Dorsolateral prefrontal cortex (tissue), 122 donors: ENCODE measurements at places on chromosomes 4 and X. TPM values are rescaled to one million over a fixed set of nuclear protein-coding genes. Genes with fewer than 3 reads are reported as not detected.

- DNase-seq = no peak
Measured at GRCh38 chr4:145014365-145014764, 83.6 kb downstream of the ANAPC10 start.

The SASH3 gene
- total RNA-seq = 2.5 TPM

DNA sequence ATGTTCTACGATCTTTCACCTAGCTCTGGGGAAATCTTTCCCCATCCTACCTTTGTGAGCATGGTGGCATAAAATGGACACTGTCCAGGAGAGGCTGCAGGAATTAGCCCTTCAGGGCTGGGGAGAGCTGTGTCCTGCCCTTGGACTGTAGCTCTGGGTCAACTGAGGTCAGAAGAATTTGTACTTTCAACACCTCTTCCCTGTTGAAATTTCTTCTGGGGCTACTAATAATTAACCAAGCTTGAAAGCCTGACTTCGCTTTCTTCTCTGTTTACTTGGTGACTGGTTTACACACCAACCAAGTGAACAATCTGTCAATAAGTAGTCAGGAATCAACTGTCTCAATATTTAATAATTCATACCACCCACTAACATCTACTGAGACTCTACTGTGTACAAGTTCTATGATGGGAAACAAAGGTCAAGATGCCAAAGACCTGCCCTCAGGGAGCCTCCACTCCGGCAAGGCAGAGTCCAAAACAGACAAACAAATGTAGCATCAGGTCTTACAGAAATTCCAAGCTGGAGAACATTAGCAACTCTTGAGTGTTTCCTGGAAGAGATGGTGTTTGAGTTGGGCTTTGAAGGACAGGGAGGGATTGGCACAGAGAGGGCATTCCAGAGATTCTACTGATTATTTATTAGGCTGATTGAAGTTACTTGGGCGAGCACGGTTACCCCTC, 113.1 kb downstream of the ENPP6 start:
- no peak for DNase-seq

DNA sequence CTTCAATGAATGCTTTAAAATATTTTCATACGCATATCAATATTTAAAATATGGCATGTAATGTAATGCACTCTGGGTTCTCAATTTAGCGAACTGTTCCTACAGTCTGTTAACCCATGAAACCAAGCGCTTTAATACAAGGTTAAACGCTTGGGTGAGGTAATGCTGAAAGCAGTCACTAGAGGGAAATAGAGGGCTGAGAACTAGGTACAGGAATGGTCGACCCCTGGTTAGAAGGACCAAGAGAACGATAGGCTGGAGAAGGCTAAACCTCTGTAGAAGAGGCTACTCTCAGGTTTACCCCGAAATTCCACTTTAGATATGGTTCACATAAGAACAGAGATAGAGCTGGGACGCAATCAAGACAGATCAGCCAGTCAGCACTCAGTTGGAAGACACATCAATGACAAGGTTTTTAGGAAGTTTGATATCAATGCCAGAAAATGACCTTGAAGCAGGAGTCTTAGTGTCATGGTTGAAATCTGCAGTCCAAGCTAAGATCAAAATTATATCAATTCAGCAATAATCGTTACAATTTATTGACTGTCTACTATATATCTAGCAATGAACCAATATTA, 26.9 kb downstream of the ARSJ start:
- DNase-seq = no peak

The TLL1 gene
- 2.8 TPM for total RNA-seq

- DNase-seq = no peak
Measured at GRCh38 chrX:96564595-96564994, 120.0 kb upstream of the DIAPH2 start.

The XIAP gene
- total RNA-seq = 64.4 TPM

- DNase-seq = no peak
Measured at GRCh38 chr4:168995537-168996295, 14.3 kb downstream of the CBR4 start.

DNA sequence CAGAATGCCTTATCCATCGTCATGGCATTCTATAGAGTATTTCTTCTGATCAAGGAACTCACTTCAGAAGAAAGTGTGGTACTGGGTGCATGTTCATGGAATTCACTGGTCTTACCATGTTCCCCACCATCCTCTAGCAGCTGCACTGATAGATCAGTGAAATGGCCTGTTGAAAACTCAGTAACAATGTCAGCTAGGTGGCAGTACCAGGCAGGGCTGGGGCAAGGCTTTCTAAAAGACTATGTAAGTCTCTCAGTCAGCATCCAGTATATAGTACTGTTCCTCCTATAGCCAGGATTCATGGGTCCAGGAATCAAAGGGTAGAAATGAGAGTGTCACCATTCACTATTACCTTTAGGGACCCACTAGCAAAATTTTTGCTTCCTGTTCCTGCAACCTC, 15.8 kb upstream of the LDB2 start:
- DNase-seq = no peak

DNA sequence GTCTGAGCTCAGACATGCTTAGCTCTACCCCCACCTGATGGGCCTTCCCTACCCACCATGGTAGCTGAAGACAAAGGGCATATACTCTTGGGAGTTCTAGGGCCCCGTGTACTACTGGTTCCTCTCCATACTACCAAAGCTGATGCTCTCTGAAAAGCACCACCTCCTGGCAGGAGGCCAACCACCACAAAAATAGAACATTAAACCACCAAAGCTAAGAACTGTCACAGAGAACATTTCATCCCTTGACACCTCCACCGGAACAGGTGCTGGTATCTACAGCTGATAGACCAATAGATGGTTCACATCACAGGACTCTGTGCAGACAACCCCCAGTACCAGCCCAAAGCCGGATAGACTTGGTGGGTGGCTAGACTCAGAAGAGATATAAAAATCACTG, 13.4 kb downstream of the EDA2R start:
- DNase-seq = no peak

The IBSP gene
- total RNA-seq = not detected

DNA sequence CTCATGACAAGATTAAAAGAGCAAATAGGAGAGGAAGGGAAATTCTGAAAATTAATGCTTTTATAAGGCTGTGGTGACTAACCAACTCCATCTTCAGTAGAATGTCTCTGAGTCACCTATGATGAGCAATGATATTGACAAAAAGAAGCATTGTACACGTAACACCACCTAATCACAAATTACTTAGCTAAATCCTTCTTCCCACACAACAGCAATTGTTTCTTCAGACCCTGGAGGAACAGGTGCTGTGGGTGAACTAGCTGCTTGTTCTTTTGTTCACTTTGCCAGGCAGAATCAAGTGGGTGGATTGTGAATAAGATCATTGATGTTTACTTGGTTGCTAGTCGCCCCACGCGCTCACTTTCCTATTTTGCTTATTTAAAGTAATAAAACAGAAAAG, 315.5 kb downstream of the CAMK2D start:
- DNase-seq = no peak

DNA sequence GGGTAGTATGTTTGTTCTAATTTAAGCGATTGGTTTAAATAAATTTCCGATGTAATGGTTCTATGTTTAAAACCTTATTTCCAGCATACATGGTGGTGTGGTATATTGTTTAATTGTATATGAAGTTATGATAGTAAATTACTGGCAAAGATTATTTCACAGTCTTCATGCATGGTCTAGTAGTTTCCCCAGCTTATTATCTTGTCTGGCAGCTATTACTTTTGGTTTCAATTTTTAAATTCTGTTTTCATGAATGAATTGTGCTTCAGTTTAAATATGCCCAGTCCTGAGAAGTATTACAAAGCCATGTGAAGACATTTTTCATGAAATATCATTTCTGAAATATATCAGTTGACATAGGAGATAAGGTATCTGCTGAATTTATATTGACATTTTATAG, 6.3 kb downstream of the ALG13 start:
- DNase-seq = no peak

DNA sequence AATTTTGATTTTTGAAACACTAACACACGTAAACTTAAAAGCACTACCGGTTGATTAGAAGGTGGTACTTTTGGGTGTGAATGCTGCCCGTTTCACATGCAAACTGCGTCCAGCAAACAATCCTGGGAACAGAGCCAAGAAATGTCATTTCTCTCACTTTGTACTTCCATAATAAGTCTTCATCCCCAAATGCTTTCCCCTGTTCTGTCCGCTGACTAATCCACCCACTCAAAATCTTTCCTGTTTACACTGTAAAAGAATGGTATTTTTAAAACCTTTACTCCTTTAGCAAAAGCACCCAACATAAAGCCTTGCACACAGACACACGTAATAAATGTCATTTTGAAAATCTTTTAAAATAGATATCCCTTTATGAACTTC, 39.1 kb upstream of the PDLIM5 start:
- no peak for DNase-seq

The CITED1 gene
- 6.9 TPM for total RNA-seq

GRCh38 chr4:12975511-12975910, 508.6 kb downstream of the RAB28 start:
- DNase-seq = no peak

GRCh38 chr4:95198961-95199360, 349.8 kb downstream of the UNC5C start:
- no peak for DNase-seq

The PITX2 gene
- not detected for total RNA-seq

The VEGFC gene
- 1.4 TPM for total RNA-seq

The HTRA3 gene
- not detected for total RNA-seq

The SMIM43 gene
- total RNA-seq = 45.5 TPM

DNA sequence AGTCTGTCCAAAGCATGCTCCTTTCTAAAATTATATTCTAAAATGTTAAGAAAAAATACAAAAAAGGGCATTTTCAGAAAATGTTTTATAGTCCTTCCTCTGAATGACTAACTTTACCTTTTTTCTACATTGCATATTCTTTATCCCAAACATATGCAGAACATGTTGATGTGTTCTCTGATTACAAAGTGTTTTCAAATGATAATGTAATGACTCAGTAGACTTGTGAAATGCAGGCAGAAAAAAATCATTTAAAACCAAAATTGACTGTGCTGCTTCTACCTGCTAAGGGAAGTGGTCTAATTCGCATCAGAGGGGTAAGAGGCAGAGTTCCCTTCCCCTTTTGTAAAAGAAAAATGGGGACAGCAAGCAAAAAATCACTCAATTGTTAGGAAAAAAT, 22.7 kb upstream of the YTHDC1 start:
- no peak for DNase-seq

The MAGEA2B gene
- total RNA-seq = not detected

GRCh38 chr4:108148316-108148715, 20.4 kb downstream of the LEF1 start:
- no peak for DNase-seq
